ENCODE measurements at places on chromosomes 2 and 18. TPM values are rescaled to one million over a fixed set of nuclear protein-coding genes. Genes with fewer than 3 reads are reported as not detected.

GATA6 gene
- 0.24 TPM for total RNA-seq

ALPG gene
- total RNA-seq: not detected

DPYSL5 gene
- total RNA-seq: not detected

CD28 gene
- total RNA-seq: 0.11 TPM

BOLA3 gene
- total RNA-seq: 164 TPM

DNA sequence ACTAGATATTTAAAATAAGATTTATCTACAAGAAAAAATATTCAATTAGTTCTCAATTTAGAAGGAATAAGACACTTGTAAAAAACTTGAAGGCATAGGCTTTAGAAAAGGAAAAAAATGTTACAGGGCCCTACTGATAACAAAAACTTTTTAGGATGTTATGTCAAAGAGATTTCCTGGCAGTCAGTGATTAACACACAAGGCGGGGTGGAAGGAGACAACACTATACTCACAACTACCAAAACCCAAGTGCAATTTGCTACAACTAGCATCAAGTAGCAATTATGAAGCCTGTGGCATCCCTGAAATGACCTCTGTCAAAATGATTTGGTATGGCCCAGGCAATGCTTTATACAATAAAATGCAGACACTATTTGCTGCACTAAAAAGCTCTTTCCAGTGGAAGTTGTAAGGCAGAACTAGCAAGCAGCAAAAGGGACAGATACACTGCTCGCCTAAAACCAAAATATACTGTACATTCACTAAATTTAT is 15.3 kb downstream of the STRN start:
- H3K4me1 ChIP-seq: peaks cover 9% of the 10 kb centered on the region
- no peaks in the 10 kb centered on the region for H3K27me3 ChIP-seq
- H3K27ac ChIP-seq: no peak overlapping the region
- H3K36me3 ChIP-seq: peaks cover 3% of the 10 kb centered on the region

DNA sequence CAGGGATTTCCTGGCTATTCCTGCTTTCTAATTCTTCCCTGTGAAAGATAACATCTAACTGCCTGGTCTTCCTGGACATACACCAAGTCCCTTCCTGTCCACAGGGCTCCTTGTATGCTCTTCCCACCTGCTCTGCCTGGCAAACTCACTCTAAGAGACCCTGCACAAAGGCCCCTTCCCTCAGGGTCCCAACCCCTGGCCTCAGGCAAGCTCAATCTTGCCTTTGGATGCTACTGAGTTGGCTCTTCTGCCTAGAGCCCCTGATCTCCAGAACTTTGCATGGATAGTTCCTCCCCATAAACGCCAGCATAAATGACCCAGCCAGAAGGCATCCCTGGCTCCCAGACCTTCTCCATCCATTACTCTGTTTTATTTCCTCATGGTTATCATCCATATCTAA is 98.3 kb upstream of the OTOS start:
- no peak overlapping the region for H3K4me3 ChIP-seq
- peaks cover 15% of the 10 kb centered on the region for H3K4me1 ChIP-seq
- H3K36me3 ChIP-seq: no peaks in the 10 kb centered on the region
